ENCODE measurements at places on chromosomes 11 and 22.

GRCh38 chr22:50304528-50305392, 2.7 kb downstream of the PLXNB2 start:
- DNase-seq = no peak

- no peak for DNase-seq
Observed at GRCh38 chr11:106021181-106021966, 666 bp downstream of the MSANTD4 start.

DNA sequence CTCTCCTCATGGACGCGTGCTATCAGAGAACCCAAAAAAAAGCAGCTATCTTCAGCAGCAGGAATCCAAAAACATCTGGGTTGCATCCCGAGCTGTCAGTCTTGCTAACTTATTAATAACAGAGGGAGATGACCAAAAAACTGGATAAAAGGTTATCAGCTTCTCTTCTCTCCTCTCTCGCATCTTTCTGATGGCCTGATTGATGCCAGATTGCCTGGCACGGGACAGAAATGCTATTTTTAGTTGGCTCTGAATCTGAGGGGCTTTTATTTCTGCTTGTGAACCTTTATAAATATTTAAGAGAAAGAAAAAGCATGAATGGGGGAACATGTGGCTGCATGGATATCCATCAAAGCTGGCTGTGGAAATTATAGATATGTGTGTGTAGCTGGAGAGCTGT, 230.3 kb downstream of the ETS1 start:
- no peak for DNase-seq

DNA sequence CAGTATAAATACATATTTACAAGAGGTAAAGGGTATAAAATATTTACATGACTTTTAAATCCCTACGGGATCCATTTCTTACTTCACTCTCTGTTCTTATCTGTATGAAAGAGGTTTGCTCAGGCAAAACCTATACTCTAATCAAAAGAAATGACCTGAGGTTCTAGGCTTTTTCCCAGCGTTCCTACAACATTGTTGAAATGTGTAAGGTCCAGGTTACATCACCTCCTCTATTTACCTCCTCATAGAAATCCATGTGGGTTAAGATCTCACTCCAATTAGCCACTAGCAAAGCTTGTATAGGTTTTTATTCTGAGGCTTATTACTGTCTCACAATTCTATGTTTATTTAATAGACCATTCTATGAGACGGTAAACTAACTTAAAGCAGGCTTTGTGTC, 12.0 kb upstream of the OR51L1 start:
- no peak for DNase-seq

- DNase-seq = no peak
Observed at GRCh38 chr22:50101870-50102565, 12.2 kb downstream of the MOV10L1 start.

GRCh38 chr11:76159303-76159937, 46.9 kb downstream of the WNT11 start:
- no peak for DNase-seq

DNA sequence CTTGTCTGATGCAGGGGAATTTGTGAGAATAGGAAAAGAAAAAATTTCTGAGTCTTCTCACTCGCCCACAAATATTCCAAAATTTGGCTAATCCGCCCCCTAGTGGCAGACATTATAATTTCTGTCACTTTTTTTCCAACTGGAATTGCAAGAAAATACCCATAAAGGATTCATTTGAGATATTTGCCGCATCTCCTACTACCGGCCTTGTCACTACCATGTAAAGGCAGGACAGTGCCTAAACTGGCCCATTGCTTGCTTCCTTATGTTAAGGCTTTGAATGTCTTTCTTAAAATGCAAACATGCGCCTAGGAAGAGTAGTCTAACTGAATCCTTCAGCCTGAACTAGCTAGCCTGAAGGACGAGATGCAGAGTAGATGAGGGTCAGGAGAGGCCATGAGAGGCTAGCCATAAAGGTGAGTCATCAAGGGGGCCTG, 9.3 kb upstream of the CEP295 start:
- DNase-seq = no peak

GRCh38 chr11:117910941-117911655, 18.1 kb downstream of the TMPRSS13 start:
- DNase-seq = no peak

DNA sequence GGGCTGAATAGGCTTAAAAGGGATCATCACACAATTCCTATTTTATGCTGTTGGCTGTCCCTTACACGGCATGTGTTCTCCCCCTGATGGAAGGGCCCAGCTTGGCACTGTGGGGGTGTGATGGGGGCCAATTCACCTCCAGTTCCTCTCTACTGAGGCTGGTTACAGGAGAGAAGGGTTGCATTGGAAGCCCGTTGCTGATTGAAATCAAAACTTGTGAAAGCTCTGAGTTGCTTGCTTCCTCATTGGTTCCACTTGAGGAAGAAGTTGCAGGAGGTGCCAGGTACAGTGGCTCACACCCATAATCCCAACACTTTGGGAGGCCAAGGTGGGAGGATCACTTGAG, 13.3 kb upstream of the PRG2 start:
- no peak for DNase-seq

DNA sequence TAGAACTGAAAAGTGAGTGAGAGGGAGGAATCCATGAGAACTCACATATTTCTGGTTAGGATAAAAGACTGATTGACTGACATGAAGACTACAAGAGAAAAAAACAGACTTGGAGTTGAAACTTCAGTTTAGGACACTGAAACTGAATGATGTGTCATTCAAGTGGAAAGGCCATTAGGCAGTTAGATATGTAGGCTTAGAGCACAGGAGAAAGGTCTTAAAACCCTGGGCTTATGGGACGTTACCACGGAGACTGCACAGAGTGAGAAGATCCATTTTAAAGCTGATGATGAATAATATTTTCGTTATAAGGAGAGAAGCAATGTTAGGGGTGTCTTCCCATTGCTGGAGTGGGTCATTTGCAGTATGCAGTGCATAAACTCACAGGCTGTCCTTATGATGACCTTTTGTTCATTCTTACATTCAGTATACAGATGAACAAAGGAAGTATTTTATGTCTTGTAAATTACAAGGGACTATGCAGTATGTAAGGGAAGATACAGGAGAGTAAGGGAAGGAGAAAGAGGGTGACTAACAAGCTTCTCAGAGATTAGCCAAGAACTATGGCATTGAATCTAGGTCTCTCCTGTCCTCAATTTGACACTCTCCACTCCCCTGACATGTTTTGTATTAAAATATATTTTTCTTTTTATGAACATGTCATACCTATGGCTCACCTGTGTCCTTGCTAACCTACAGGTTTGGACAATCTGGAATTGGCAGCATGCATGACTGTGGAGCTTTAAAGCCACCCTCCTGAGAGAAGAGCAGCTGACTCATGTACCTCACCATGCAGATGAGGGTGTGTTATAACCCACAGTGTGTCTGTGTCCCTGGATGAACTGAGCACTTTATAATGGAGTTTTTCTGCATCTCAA, 63.7 kb downstream of the MAML2 start:
- DNase-seq = no peak

DNA sequence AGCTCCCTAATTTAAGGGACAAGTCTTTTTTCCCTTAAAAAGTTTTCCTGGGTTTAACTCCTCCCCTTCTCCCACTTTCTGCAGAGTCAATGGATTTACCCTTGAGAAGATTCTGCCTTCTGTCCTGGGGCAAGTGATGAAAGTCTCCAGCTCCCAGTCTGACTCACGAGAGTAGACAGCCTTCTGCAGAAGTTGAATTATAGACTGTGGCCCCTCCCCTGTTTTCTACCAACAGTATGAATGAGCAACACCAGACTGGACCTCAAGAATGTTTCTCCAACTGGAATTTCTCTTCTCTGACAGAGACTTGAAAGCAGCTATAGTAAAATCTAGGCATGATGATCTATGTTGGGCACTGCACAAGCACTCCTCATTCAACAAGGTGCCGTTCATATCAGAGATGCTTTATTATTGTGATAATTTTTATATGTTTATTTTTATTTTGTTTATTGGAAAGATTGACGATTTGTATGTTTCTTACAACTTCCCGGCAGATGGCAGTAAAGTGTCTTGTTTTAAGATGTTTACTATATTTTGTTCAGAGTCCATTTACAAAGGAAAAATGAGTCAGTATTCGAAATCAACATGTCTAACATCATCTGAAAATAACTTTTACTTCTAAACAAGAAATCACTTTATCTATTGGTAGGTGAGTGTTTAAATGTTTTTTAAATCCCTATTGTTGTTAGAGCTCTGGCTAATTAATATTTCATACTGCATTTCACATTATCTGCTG, 56.6 kb downstream of the LMO2 start:
- no peak for DNase-seq

GRCh38 chr22:19201869-19202798, 23.6 kb upstream of the SLC25A1 start:
- no peak for DNase-seq
